Nucleus accumbens (tissue), 56 donors: ENCODE measurements at places on chromosomes 16 and 17.

GRCh38 chr17:48259694-48260291, 152.2 kb downstream of the SNX11 start:
- DNase-seq, result no peak

GRCh38 chr16:11211061-11211976, 44.7 kb downstream of the SOCS1 start:
- DNase-seq, result no peak

DNA sequence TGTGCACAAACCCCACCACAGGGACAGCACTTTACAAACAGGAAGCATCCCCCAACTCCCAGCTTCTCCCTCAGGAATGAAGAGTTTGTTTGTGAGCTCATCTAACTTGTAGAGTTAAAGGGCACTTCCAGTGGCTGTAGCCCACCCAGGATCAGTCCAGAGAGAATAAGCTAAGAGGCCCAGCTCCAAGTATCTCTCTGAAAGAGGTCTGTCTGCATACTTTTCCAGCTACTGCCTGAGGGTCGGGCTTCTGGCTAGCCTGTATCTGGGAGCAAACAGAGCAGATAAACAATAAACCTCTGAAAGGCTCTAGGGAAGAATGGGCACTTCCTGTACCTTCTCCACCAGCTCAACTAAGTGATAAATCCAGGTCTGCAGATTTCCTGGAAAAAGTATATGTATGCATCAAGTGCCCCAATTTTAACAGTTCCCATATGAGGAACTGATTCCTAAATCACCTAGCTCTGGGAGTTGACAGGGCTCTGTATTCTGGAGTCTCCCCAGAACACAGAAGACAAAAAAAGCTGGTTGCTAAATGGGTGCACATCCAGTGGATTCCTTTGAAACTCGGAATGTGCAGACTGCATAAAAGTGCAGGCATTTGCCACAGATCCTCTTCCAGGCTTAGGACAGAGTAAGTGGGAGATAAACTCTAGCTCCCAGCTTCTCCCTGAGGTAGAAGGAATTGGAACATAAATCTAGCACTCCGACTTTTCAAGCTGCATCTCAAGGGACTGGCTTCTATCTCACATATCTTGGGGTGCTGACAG, 37.1 kb upstream of the MYLK3 start:
- no peak for DNase-seq

GRCh38 chr17:50691550-50692447, 15.9 kb downstream of the ANKRD40 start:
- DNase-seq, result no peak

DNA sequence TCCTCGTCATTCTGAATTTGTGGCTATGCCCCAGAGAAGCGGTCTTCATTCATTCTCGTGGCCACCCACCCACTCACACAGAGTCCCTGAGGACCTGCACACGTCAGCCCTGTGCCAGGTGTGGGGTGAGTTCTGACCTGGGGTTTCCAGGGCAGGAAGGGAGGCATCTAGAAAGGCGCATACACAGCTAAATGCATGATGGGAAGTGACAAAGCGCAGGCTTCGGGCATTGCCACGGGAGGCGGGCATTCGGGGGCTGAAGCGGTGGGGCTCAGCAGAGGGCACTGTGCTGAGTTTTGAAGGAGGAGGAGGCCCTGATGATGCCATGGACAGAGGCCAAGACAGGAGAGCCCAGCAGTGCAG, 10.9 kb downstream of the UBALD2 start:
- DNase-seq, result no peak

GRCh38 chr16:14309906-14310305, 238.8 kb downstream of the MRTFB start:
- DNase-seq, result no peak

DNA sequence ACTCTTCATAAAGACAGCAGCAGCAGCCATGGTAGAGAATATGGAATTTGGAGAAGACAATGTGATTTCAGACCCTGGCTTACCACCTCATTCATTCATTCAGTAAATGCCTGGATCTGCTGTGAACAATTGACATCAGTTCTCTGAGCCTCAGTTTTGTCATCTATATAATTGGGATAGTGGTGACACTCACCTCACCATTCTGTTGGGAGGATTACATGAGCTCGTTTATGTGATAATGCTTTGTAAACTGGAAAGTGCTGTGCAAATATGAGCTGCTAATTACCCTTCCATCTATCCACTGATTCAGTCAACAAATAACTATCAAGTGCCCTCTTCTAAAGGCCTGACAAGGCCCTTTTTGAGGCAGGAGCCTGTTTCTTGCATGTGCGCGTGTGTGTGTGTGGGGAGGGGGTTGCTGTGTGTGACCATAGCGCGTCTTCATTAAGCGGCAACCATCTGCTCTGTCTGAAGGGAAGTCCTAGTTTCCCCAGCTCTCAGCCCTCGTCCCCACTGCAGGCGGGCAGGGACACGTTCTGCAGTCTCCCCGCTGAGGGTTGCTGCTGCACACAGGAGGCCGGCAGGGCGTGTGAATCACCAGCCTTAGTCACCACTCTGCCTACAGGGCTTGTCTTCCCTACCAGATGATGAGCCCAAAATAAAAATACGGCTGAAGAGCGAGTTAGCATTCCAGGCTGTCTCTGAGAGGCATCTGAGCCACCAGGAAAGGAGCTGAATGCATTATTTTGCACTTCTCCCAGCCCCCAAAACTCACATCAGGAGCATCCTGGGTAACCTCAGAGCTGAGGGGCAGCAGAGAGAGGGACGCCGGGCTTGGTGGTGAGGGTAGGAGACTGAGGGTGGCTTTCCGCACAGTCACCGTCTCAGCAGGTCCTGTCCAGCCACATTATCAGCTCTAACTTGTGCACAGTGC, 19.9 kb downstream of the ARL4D start:
- DNase-seq, result no peak

- no peak for DNase-seq
Measured at GRCh38 chr17:39648616-39649366, 11.8 kb downstream of the STARD3 start.

GRCh38 chr17:13601776-13602551, at the start of gene HS3ST3A1:
HS3ST3A1 (minus strand) TSS chr17:13601929; CDS start chr17:13601129, 800 bp downstream.
- no peak for DNase-seq

- DNase-seq, result no peak
Measured at GRCh38 chr16:49436181-49436580, 62.6 kb downstream of the C16orf78 start.

GRCh38 chr16:31301708-31302400, 42.1 kb downstream of the ITGAM start:
- DNase-seq, result no peak

DNA sequence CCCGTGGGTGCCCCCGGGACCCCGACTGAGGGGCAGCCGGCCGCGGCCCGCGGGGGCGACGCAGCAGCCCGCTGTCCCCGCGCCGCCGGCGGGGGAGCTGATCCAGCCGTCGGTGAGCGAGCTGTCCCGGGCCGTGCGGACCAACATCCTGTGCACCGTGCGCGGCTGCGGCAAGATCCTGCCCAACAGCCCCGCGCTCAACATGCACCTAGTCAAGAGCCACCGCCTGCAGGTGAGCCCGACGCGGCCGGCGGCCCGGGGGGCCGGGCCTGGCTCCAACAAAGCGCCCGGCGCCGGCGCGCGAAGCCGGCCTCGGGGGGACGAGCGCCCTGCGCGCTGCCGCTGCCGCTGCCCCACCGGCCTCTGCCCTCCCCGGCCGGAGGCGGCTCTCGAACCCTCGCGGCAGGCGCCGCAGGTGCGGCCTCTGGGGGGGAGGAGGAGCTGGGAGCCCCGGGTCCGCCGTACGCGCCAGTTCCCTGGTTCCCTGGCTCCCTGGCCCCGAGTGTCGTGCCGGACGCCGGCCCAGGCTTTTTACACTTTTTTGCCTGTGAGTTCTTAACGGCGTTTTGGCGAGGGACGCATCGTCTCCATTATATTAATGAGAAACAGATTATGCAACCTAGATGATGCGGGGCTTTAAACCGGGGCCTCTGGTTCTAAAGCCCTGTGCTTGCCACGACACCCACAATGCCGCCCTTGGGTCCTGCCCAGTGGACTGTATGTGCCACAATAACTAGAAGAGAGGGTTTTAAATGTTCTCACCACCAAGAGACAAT, 521 bp downstream of the ATMIN start:
- DNase-seq, result peak; percentile 44

- DNase-seq, result no peak
Measured at GRCh38 chr16:87487361-87487924, 5.4 kb downstream of the ZCCHC14 start.

DNA sequence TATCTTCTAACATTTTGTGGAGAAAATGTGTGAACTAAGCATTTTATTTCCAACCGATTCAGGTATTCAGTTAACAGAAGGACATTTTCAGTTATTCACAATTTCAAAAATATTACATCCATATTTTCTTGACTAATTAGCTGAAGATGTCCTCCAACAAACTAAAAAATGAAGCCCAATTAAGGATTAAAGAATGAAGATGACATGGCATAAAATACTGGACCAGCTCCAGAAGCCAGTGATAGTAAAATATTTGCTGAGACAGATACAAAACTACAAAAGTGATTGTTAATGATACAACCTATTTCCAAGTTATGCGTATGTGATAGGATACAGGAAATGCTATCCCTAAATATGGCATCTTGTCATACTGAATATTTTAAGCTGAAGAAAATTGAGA, 48.6 kb downstream of the PMP22 start:
- no peak for DNase-seq

GRCh38 chr16:2814551-2815298, 2.3 kb upstream of the PRSS21 start:
- DNase-seq, result no peak

GRCh38 chr17:21113716-21114115, 13.0 kb upstream of the DHRS7B start:
- no peak for DNase-seq

DNA sequence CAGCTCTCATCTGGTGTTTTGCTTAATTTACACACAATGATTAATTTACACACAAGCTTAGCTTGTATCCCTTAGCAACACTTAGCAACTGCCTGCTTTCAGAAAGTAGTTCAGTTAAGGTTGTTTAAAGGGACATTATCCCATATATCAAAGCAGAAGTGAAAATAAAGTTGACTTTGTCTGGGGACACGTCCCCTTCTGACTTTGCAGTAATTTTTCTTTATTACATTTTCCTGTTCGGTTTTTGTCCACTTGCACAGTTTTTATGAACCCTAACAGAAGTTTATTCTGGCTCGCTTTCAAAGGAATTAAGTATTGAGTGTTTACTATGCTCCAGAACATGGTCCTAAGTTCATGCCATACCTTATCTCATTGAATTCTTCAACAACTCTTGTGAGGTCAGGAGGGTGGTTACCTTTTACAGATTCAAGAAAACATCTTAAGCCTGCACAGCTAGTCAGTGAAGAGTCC, 41.5 kb downstream of the ARHGAP44 start:
- no peak for DNase-seq

- no peak for DNase-seq
Measured at GRCh38 chr17:18004345-18004744, 31.7 kb downstream of the DRC3 start.

DNA sequence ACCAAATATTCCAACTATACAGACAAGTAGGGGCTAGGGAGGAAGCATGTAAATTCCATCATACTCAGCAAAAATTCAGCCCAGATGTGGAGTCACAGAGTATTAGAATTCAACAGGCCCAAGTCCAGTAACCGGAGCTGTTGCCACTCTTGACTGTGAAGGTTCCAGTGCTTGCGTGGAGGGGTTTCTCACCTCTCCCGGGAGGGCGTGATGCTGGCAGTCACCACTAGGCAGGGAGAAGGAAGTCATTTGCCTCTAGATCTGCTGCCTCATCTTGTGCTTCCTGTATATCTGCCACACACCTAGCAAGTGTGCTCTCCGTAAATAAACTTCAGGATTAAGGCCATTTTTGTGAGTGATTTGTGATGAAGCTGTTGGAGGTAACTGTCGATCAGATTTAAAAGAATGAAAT, 1.0 kb upstream of the CKLF start:
- no peak for DNase-seq

GRCh38 chr17:75749545-75750389, 15.2 kb downstream of the GALK1 start:
- DNase-seq, result peak; percentile 77

GRCh38 chr17:77875881-77876509, 82.5 kb upstream of the TNRC6C start:
- DNase-seq, result no peak

GRCh38 chr17:38671939-38672720, 2.6 kb downstream of the EPOP start:
- DNase-seq, result no peak

DNA sequence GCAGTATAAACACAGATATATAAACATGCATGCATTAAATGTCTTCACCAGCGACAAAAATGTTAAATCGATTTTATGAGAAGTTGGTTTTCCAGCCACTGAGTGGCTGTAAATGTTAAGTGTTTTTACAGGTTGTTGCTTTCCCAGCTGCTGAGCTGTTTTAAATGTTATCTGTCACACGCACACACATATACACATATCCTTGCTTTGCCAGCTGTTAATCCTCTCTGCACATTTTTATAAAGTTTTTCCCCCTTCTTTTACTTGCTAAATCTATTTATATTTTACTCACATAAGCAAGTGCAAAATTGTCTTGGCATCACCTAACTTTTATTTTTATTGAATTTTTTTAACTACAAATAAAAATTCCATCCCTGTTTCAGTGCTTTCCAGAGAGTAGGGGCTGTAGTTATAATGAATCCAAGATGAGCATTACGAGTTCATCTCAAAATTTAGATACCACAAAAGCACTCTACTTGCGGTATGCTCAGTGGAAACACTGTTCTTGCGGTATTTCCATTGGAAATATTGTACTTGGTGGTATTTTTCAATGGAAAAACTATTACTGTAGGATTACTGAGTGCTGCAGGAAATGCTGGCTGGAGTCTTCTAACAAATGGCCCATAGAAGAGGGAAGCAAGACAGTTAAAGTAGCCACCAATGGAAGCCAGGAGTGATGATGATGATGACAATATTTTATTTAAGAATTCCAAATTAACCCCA, 124.9 kb upstream of the KCNJ16 start:
- DNase-seq, result no peak

DNA sequence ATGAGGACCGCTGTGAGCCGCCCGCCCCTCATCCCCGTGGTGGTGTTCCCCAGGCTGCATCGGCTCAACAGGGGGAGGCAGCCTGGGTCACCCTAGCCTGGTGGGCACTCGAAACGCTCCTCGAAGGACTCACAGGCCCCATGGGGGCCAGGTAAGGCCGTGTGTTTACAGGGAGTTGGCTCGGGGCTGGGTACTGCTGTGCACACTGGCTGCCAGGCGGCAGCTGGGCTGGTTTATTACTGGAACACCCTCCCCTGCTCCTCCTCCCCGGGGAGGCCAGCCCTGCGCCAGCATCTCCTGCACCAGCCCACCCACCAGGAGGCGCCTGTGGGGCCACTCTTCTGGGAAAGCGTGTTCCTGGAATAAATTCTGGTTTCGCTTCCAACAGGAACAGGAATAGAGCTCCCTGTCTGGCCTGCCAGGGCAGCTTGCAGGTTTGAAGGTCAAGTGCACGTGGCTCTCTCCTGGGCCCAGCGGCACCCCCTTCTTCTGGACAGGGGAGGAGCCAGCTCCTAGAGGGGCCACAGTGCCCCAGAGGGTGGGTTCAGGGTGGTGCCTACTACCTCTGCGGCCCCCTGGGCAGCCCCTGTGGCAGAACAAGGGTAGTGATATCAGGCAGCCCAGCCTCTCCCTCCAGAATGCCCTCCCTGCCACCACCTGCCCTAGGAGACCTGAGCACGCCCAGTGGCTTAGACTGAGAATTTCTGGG, 11.3 kb downstream of the MCRIP1 start:
- no peak for DNase-seq
